Smooth muscle cell of the pulmonary artery (primary cell): ENCODE measurements at places on chromosomes 2 and 18. TPM values are rescaled to one million over a fixed set of nuclear protein-coding genes. Genes with fewer than 3 reads are reported as not detected.

The DCDC2C gene
- total RNA-seq, result not detected in 2 replicates

The PMAIP1 gene
- 2.1 and 4.4 TPM in 2 replicates for total RNA-seq

The CNDP1 gene
- total RNA-seq, result not detected in 2 replicates

The CYTIP gene
- total RNA-seq, result 5.5 and 23.5 TPM in 2 replicates

The MOCOS gene
- 5.6 and 16.6 TPM in 2 replicates for total RNA-seq

The ZNF2 gene
- total RNA-seq, result 10.6 and 11.1 TPM in 2 replicates

The DLX2 gene
- total RNA-seq, result 0.33 and 3.9 TPM in 2 replicates

The TTLL4 gene
- 6.7 and 9.8 TPM in 2 replicates for total RNA-seq

The HOXD9 gene
- not detected in 2 replicates for total RNA-seq

The POTEE gene
- total RNA-seq, result not detected in 2 replicates

The DOCK10 gene
- 18.3 and 37.3 TPM in 2 replicates for total RNA-seq

The CHRND gene
- total RNA-seq, result not detected in 2 replicates

The DNPEP gene
- 68.5 and 91.9 TPM in 2 replicates for total RNA-seq

The THAP4 gene
- total RNA-seq, result 29.3 and 43.5 TPM in 2 replicates

The GTF2A1L gene
- total RNA-seq, result 1.4 and 3.8 TPM in 2 replicates

The GCG gene
- total RNA-seq, result not detected in 2 replicates

The EVA1A gene
- 26.7 and 94.9 TPM in 2 replicates for total RNA-seq

The LMAN2L gene
- 32.1 and 32.5 TPM in 2 replicates for total RNA-seq

The METTL8 gene
- total RNA-seq, result 11.9 and 15.3 TPM in 2 replicates

The GRB14 gene
- total RNA-seq, result 4.1 and 10.4 TPM in 2 replicates

The NT5DC4 gene
- total RNA-seq, result 0.33 TPM in 1 of 2 replicates, not detected in the other

The COL5A2 gene
- 773 and 889 TPM in 2 replicates for total RNA-seq

The GKN1 gene
- total RNA-seq, result not detected in 2 replicates

The C1QL2 gene
- not detected in 2 replicates for total RNA-seq

The FEV gene
- not detected in 2 replicates for total RNA-seq

The SERPINB5 gene
- total RNA-seq, result 0.07 TPM in 1 of 2 replicates, not detected in the other

The IL37 gene
- not detected in 2 replicates for total RNA-seq

The KCNS3 gene
- total RNA-seq, result 0.78 and 2.6 TPM in 2 replicates

The CRYBA2 gene
- not detected in 2 replicates for total RNA-seq

The FZD7 gene
- 24.4 and 24.8 TPM in 2 replicates for total RNA-seq

The OR6B3 gene
- total RNA-seq, result not detected in 2 replicates

The GALNT1 gene
- total RNA-seq, result 89.1 and 363 TPM in 2 replicates

The EFEMP1 gene
- total RNA-seq, result 3,446 and 3,873 TPM in 2 replicates

The IL36G gene
- not detected in 2 replicates for total RNA-seq

The ANKRD62 gene
- not detected in 2 replicates for total RNA-seq

The SPEG gene
- 45.7 and 87.2 TPM in 2 replicates for total RNA-seq

The GAREM2 gene
- 1.7 and 2.4 TPM in 2 replicates for total RNA-seq

The PIEZO2 gene
- 5.3 and 12.2 TPM in 2 replicates for total RNA-seq
